ENCODE measurements at places on chromosomes 5 and 9. TPM values are rescaled to one million over a fixed set of nuclear protein-coding genes. Genes with fewer than 3 reads are reported as not detected.

The GNA14 gene
- 0.45 TPM for total RNA-seq

The KIF2A gene
- 190 TPM for total RNA-seq

The TRAF1 gene
- total RNA-seq: 145 TPM

The TRMO gene
- total RNA-seq: 18.2 TPM

The FGF1 gene
- not detected for total RNA-seq

The GKAP1 gene
- 2.5 TPM for total RNA-seq

The FBP1 gene
- 1.4 TPM for total RNA-seq

The PSMD5 gene
- 70.4 TPM for total RNA-seq

The STPG3 gene
- total RNA-seq: not detected

The CSF2 gene
- 125 TPM for total RNA-seq

The FAM151B gene
- total RNA-seq: 0.12 TPM

The IFNA13 gene
- total RNA-seq: not detected

The PTGR1 gene
- not detected for total RNA-seq

The NEUROG1 gene
- total RNA-seq: not detected

GRCh38 chr9:126984969-126985368 lies 70.4 kb downstream of the RALGPS1 start:
- peaks cover 6% of the 10 kb centered on the region for H3K36me3 ChIP-seq
- no peak for DNase-seq
- peaks cover 31% of the 10 kb centered on the region for H3K27me3 ChIP-seq

- peak overlapping the region; percentile 16 for H3K27ac ChIP-seq
- H3K36me3 ChIP-seq: no peaks in the 10 kb centered on the region
- no peak for DNase-seq
- peak overlapping the region; percentile 88 for H3K4me3 ChIP-seq
- H3K4me1 ChIP-seq: peaks cover 32% of the 10 kb centered on the region
These were observed 1.9 kb upstream of the PCDH1 start for GRCh38 chr5:141879941-141880738.

DNA sequence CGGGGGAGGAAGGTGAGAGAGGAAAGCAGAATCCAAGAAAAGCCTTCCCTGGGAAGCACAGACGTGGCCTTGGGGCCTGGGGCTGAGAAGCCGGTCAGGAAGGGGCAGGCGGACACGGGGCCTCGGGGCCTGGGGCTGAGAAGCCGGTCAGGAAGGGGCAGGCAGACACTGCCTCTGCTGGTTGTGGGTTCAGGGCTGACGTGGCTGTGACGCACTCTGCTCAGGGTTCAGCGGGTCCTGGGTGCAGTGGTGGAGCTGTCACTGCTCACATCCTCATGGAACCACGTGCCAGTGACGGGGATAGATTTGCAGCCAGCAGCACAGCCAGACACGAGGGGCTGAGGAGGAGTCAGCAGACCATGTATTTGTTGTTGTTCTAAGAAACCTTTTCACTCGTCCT lies 12.8 kb downstream of the PAEP start:
- no peaks in the 10 kb centered on the region for H3K36me3 ChIP-seq
- H3K27ac ChIP-seq: no peak overlapping the region
- DNase-seq: no peak
- H3K27me3 ChIP-seq: peaks cover 6% of the 10 kb centered on the region

DNA sequence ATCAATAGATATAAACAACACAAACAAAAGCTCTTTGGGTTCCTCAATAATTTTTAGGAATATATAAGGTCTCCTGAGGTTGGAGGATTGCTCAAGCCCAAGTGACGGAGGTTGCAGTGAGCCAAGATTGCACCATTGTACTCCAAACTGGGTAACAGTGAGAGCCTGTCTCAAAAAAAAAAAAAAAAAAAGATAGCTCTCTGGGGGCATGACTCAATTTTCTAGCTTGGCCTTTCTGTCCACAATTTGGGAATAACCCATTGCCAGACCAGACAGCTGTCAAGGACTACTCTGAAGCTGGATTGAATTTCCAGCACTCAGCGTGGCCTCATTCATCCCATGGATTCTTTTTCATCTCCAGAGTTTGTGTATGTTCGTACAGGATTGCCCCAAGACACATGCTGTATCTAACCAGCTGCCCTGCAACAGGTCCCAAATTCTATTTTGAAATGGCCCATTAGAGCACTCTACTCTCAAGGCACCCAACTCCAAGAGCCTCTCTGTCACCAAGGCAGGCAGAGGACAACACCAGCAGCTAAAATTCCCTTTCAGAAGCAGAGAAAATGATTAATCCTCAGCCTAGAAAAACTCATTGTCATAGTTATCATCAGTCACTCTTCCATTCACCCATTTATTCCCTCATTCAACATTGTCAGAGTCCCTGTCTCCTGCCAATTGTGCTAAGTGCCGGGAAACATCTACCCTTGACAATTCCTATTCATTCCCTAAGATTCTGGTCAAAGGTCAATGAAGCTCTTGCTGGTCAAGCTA lies 8.7 kb downstream of the FAM193B start:
- peaks cover 46% of the 10 kb centered on the region for H3K4me1 ChIP-seq
- no peak for DNase-seq
- peaks cover 8% of the 10 kb centered on the region for H3K36me3 ChIP-seq
- no peaks in the 10 kb centered on the region for H3K27me3 ChIP-seq
- H3K4me3 ChIP-seq: peak overlapping the region; percentile 46

- no peak overlapping the region for H3K4me3 ChIP-seq
- H3K36me3 ChIP-seq: peaks cover 4% of the 10 kb centered on the region
- H3K27ac ChIP-seq: no peak overlapping the region
These were observed 20.4 kb downstream of the CDC26 start for GRCh38 chr9:113254991-113255390.

- no peaks in the 10 kb centered on the region for H3K36me3 ChIP-seq
- H3K27me3 ChIP-seq: no peaks in the 10 kb centered on the region
- H3K4me3 ChIP-seq: no peak overlapping the region
- H3K27ac ChIP-seq: peak overlapping the region; percentile 43
- H3K4me1 ChIP-seq: peaks cover 13% of the 10 kb centered on the region
- DNase-seq: no peak
These were observed 149.7 kb downstream of the GCNT1 start for GRCh38 chr9:76608575-76609273.

- H3K36me3 ChIP-seq: peaks cover 22% of the 10 kb centered on the region
- H3K27me3 ChIP-seq: peaks cover 43% of the 10 kb centered on the region
- H3K4me1 ChIP-seq: no peaks in the 10 kb centered on the region
- DNase-seq: no peak
These were observed 45.2 kb downstream of the PAX5 start for GRCh38 chr9:36988848-36989247.

DNA sequence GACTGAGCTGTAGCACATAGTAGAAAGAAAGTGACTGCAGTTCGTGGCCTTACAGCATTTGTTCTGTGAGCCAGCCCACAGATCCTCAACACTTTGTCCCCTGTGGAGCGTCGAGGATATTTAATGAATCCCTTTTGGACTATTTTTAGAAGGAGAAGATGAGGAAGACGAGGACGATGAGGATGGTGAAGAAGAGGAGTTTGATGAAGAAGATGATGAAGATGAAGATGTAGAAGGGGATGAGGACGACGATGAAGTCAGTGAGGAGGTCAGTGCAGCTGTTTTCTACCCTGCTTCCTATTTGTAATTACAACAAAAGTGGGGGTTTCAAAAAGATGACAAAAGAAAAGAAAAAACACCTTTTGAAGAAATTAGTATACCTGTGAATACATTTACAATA lies 28.0 kb downstream of the ANP32B start:
- peak overlapping the region; percentile 1 for H3K27ac ChIP-seq
- H3K27me3 ChIP-seq: no peaks in the 10 kb centered on the region
- peaks cover 51% of the 10 kb centered on the region for H3K36me3 ChIP-seq
- H3K4me1 ChIP-seq: peaks cover 24% of the 10 kb centered on the region
- DNase-seq: no peak

- DNase-seq: no peak
- H3K36me3 ChIP-seq: no peaks in the 10 kb centered on the region
- H3K4me3 ChIP-seq: no peak overlapping the region
These were observed 61.4 kb upstream of the RANBP3L start for GRCh38 chr5:36363101-36363500.

GRCh38 chr5:1669276-1670155 lies 130.1 kb downstream of the MRPL36 start:
- H3K4me1 ChIP-seq: peaks cover 11% of the 10 kb centered on the region
- H3K4me3 ChIP-seq: no peak overlapping the region
- peaks cover 7% of the 10 kb centered on the region for H3K36me3 ChIP-seq
- DNase-seq: no peak

GRCh38 chr9:86903734-86904085 lies 43.6 kb downstream of the GAS1 start:
- H3K4me1 ChIP-seq: peaks cover 6% of the 10 kb centered on the region
- no peaks in the 10 kb centered on the region for H3K36me3 ChIP-seq
- no peak for DNase-seq

DNA sequence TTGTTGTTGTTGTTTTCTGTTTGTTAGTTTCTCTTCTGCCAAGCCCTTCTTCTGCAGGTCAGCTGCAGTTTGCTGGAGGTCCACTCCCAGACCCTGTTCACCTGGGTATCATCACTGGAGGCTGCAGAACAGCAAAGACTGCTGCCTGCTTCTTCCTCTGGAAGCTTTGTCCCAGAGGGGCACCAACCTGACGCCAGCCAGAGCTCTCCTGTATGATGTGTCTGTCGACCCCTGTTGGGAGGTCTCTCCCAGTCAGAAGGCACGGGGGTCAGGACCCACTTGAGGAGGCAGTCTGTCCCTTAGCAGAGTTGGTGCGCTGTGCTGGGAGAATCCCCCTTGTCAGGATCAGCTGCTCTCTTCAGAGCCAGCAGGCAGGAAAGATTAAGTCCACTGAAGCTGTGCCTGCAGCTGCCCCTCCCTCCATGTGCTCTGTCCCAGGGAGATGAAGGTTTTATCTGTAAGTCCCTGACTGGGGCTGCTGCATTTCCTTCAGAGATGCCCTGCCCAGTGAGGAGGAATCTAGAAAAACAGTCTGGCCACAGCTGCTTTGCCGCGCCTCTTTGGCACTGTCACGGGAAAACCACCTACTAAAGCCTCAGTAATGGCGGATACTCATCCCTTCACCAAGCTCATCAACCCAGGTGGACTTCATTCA lies 299.2 kb downstream of the EDIL3 start:
- no peaks in the 10 kb centered on the region for H3K36me3 ChIP-seq
- H3K4me3 ChIP-seq: no peak overlapping the region
- DNase-seq: no peak
- no peaks in the 10 kb centered on the region for H3K4me1 ChIP-seq

DNA sequence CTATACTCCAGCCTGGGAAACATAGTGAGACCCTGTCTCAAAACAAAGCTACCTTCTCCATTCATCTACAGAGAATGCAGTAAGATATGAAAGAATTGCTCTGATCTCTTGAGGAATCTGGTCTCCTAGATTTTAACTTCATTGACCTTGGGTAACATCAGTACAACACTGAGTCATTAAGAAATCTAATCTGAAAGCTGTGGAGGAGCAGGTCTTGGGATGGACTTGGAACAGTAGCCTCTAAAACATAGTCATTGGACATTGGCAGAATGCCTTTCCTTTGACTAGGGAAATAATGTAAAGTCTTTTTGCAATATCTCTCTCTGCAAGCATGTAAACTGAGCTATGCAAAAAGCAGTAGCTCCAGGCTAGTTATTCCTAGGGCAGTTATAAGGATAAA lies 58.1 kb downstream of the KCNN2 start:
- H3K4me3 ChIP-seq: no peak overlapping the region
- no peak overlapping the region for H3K27ac ChIP-seq
- H3K4me1 ChIP-seq: no peaks in the 10 kb centered on the region
- no peaks in the 10 kb centered on the region for H3K27me3 ChIP-seq

DNA sequence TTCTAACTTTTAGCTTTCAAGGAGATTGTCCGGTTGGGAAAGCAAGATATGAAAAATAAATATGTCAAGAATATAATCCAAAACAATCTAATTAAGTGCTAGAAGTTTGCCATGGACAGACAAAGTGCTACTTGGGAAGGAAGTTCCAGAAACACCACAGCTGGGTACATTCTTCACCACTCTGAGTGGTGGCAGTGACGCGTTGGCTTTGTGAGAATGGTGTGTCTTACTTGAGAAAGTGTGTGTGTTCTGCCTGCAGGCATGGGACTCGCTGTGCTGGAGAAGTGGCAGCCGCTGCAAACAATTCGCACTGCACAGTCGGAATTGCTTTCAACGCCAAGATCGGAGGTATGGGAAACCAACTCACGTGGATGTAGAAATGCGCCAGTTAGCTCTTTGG lies 177.2 kb downstream of the PCSK5 start:
- H3K4me3 ChIP-seq: no peak overlapping the region
- no peaks in the 10 kb centered on the region for H3K4me1 ChIP-seq
- H3K27ac ChIP-seq: no peak overlapping the region
- H3K36me3 ChIP-seq: no peaks in the 10 kb centered on the region

DNA sequence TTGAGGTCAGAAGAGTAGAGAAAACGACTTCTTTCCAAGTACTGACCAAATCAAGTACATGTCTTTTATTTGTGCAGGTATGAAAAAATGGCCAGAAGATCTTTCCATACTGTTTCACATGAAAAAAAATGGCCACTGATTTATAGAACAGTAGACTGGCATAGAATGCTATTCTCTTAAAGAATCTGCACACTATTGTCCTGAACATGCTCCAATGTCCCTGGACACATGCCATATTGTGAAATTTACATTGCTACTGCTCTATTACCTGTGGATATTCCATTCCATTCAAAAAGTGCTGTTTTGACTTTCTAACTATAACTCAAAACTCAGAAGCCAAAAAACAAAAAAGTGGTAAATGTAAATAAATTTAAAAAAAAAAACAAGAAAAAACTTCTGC lies 60.6 kb downstream of the FBXL17 start:
- no peak for DNase-seq
- no peak overlapping the region for H3K27ac ChIP-seq
- no peaks in the 10 kb centered on the region for H3K4me1 ChIP-seq
- H3K4me3 ChIP-seq: no peak overlapping the region
- H3K36me3 ChIP-seq: peaks cover 10% of the 10 kb centered on the region

- H3K27ac ChIP-seq: no peak overlapping the region
- H3K4me1 ChIP-seq: peaks cover 3% of the 10 kb centered on the region
- H3K4me3 ChIP-seq: no peak overlapping the region
- H3K36me3 ChIP-seq: no peaks in the 10 kb centered on the region
- no peaks in the 10 kb centered on the region for H3K27me3 ChIP-seq
These were observed 738.6 kb upstream of the ZNF608 start for GRCh38 chr5:125484742-125485641.

- no peak for DNase-seq
- no peaks in the 10 kb centered on the region for H3K4me1 ChIP-seq
- no peak overlapping the region for H3K27ac ChIP-seq
- no peaks in the 10 kb centered on the region for H3K27me3 ChIP-seq
- H3K4me3 ChIP-seq: no peak overlapping the region
- no peaks in the 10 kb centered on the region for H3K36me3 ChIP-seq
These were observed 44.9 kb upstream of the SYNPO start for GRCh38 chr5:150595466-150596031.

DNA sequence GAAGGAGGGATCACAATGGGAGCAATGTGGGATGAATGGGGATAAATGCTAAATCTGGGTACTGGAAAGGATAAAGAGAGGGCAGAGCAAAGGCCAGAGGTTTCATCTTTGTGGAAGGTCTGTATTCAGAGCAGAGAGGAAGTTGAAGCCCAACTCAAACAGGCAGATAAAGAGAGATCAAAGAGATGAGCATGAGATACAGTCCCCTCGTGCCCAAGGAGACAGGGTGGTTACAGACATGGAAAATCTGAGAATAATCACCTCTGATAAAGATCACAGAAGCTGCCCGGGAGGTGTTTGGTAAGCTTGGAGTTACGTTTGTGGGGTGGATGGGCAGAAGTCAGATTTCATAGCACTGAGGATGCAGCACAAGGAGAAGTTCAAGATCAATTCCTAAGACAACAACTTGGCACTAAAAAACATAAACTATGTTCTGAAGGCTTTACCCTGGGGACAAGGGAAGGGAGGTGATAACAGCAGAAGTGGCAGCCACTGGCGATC lies 459 bp upstream of the ERAP2 start:
- peak overlapping the region; percentile 89 for H3K4me3 ChIP-seq
- H3K4me1 ChIP-seq: peaks cover 66% of the 10 kb centered on the region
- H3K27me3 ChIP-seq: no peaks in the 10 kb centered on the region
- H3K27ac ChIP-seq: peak overlapping the region; percentile 98
- no peak for DNase-seq
- H3K36me3 ChIP-seq: peaks cover 29% of the 10 kb centered on the region

GRCh38 chr5:150394131-150394530 lies 18.6 kb downstream of the CD74 start:
- H3K4me1 ChIP-seq: peaks cover 5% of the 10 kb centered on the region
- DNase-seq: no peak

All from natural killer cell treated with Interleukin-12 subunit alpha and Interleukin-12 subunit beta and Interleukin-15 and Interleukin-18, amount 100 ng/mL, for 72 hours (primary cell).